ENCODE measurements at places on chromosomes 3 and 15.

- DNase-seq = no peak
Measured at GRCh38 chr3:77319711-77320110, 279.8 kb downstream of the ROBO2 start.

DNA sequence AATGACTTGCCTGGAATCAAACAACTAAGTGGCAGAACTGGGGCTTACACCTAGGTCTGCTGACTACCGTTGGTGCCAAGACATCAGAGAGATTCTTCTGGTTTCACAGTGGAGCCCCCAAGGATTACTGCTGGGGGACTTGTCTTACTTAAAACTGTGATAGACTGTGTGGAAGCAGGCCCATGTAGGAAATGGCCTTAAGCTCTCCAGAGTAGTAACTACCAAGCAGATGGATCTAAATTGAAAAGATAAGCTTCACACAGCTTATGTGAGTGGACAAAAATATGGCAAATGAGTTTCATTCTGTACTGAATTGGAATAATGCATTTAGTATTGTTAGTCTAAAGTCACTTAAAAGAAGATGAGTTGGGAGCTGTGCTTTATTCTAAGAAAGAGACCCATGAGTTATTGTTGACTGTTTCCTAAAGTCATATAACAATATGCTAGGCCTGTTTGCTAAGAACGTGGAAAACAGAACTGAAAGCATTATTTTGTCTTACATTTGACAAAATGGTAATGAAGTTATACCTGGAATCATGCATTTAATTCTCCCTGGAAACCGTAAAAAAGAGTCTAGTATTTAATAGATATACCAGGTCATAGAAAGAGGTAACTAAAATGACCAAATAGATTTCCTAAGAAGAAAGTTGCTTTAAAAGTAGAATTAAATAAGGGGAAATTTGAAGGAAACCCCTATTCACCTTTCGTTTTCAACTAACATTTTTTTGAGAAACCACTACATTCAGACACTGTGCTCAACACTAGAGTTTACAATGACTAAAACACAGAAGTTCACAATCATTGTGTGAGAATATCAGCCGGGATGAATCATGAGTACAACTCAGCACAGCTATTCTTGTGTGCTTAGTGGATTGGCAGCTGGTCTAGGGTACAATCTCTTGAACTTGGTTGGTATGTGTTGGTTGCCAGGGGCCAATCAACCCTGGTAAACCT, 13.0 kb upstream of the MAPK6 start:
- peak; percentile 51 for DNase-seq

- no peak for DNase-seq
Measured at GRCh38 chr3:178750639-178751300, 214.5 kb downstream of the KCNMB2 start.

DNA sequence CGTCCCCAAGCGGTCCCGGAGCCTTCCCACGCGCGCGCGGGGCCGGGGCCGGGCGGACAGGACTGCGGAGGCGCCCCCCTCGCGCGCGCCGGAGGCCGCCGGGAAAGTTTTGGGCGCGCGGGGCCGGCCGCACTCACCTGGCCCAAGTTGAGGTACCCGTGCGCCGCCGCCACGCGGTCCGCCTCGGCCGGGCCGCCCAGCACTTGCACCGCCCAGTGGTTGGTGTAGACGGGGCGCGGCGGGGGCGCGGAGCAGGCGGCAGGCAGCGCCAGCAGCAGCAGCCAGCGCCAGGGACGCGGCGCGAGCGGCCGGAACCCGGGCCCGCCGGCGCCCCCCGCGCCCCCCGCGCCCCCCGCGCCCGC, 289 bp downstream of the PCSK6 start:
- DNase-seq = peak; percentile 49

Data from activated CD8-positive, alpha-beta T cell treated with anti-CD3 and anti-CD28 coated beads for 36 hours (primary cell).